ENCODE measurements at places on chromosomes 16 and 17.

DNA sequence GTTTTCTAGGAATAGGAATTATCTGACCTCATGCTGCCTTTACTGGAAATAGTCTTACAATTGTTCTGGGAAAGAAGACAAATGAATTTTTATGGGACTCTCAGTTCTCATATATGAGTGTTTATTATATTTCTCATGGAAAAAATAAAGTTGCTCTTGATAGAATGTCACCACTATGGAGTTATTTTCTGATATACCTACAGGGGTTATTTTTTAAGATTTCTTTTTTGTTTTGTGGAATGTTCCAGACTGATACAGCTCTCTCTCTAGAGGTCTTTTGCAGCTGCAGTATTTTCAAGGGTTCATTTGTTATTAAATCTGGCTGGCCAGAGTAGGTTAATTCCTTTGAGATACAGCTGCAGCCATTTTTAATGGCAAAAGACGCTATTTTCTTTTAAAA is 100.7 kb downstream of the ABCA8 start:
- DNase-seq: no peak

DNA sequence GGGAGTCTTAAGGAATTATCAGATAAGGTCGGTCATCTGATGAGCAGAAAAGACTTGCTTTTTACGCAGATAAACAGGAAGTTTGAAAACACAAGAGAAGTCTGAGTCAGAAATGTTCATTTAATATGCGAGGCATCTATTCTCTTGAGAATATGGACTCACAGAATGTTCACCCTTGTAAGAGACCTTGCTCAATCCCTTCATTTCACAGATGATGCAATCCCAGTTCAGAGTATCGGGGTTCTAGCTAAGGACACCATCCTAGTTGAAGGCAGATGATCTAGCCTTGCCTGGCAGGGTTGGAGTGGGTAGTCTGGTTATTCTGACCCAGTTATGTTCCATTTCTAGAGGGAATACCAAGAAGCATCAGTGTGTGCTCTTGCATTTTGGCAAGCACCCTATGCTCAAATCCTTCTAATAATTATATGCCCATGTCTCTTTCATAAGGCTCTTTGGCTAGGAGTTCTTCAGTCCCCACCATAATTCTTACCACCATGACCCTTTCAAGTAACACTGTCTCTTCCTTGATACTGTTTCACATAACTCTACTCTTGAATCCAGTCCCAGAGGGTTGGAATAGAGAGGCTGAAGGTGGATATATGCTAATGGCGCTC is 42.5 kb downstream of the YPEL2 start:
- DNase-seq: no peak

DNA sequence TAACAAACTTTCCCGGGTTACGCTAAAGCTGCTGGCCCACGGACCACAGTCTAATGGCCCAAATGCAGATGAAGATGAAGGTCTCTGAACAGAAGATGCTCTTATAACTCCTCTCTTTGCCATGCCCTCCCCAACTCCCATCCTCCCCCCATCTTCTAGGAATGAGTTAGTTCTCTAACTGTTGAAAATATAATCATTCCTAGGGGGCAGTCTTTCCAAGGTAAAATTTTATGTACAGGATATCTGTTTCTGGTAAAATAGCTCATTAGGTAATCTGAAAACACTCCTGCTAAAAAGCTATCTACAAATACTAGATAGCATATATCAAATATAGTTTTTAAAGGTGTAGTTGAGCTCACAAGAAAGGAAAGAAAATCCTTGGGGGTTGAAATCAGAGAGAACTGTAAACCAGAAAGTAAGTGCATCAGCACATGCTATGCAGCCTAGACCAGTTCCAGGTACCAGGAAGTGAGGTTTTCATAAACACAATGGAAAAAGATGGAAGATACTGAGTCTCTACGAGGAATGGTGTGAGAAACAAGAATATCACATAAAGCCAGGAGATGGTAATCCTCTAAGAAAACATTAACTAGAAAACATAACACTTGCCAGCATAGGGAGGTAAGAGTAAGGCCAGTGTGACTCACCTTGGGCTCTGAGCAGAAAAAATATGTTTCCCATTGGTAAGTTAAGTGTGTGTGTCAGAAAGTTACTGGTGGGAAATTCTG is 38.1 kb downstream of the CMC2 start:
- no peak for DNase-seq

DNA sequence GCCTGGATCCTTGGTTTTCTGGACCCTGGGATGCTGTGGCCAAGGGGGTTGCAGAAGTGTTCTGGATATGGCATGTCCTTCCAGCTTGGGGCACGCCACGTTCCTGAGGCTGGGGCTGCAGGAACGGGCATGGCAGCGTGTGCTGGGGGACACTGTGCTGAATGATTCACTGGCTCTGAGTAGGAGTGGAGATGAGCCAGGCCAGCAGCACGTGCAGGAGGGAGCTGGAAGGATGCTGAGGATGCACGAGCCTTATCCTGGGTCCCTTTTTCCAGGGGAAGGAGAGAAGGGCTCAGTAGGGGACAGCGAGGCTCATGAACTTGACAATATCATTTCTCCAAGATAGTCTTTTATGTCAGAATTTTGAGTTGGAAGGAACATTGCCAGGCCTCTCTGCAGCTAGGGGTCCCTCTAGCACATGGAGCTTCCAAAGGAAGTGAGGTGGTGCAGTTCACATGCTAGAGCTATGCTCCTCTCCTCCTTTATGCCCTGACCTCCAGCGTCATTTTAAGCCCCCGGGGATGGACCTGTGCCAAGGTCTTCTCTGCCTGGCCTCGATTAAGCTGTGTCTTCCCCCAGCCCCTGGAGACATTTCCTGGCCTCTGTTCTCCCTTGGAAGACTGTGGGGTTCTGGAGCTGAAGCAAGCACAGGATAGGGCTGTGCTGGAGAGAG is 125.9 kb downstream of the OR1D5 start:
- DNase-seq: no peak

GRCh38 chr17:73588891-73589290 is 55.4 kb downstream of the SDK2 start:
- DNase-seq: no peak

DNA sequence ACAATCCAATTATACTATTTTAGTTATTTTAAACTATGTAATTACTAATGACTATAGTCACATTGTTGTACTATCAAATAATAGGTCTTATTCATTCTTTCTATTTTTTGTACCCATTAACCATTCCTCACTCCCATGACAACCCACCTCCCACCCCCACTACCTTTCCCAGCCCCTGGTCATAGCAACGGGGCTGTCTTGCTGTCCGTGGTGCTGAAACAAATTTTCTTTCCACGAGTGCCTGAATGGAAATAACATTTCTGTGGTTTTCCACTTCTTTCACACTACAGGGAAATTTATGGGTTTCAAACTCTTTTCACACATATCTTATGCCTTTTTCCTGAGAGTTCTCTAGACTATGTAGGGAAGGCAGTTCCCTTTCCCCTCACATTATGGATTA is 326.6 kb downstream of the PHKB start:
- DNase-seq: no peak

GRCh38 chr17:37792787-37793186 is 47.9 kb upstream of the HNF1B start:
- DNase-seq: no peak

DNA sequence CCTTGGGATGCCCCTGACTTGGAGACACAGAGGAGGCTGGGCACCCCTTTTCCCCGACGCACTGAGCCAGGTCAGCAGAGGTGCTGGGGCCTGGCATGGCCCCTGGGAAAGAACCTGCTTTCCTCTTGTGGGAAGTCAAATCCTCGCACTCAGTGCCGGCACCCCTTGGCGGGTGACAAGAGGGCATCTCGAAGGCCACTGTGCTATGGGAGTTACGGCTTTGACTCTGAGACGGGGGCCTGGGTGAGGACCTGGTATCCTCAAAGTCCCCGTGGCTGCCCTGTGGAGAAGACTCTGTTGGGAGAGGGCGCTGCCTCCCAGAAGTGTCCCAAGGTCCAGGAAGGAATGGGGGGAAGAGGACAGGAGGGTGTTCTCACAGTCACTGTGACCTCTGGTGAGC is 117.0 kb downstream of the METRNL start:
- DNase-seq: no peak

- DNase-seq: no peak
Observed at GRCh38 chr17:57045868-57046704, 39.0 kb upstream of the AKAP1 start.

GRCh38 chr16:67249178-67250044 is 632 bp downstream of the SLC9A5 start:
- DNase-seq: no peak

GRCh38 chr16:79466111-79466510 is 134.4 kb downstream of the MAF start:
- no peak for DNase-seq

DNA sequence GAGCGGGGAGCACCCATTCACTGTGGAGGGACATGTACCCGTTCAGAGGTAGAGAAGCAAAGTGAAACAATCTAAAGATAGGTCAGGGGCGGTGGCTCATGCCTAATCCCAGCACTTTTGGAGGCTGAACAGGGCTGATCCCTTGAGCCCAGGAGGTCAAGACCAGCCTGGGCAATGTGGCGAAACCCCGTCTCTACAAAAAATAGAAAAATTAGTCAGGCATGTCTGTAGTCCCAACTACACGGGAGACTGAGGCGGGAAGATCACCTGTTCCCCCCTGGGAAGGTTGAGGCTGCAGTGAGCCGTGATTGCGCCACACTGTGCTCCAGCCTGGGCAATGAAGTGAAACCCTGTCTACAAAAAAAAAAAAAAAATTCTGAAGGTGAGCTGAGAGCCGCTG is 21.7 kb downstream of the MYL4 start:
- DNase-seq: no peak

GRCh38 chr17:34484193-34484733 is 95.1 kb upstream of the TMEM132E start:
- DNase-seq: no peak

GRCh38 chr17:33964344-33964979 is 290.6 kb upstream of the CCL2 start:
- no peak for DNase-seq

GRCh38 chr16:66275775-66276428 is 90.6 kb upstream of the CDH5 start:
- no peak for DNase-seq

GRCh38 chr16:77805398-77805797 is 17.0 kb downstream of the VAT1L start:
- no peak for DNase-seq

GRCh38 chr17:36928471-36929345 is 8.6 kb upstream of the LHX1 start:
- DNase-seq: no peak

GRCh38 chr16:52497067-52497816 is 49.7 kb downstream of the TOX3 start:
- no peak for DNase-seq

DNA sequence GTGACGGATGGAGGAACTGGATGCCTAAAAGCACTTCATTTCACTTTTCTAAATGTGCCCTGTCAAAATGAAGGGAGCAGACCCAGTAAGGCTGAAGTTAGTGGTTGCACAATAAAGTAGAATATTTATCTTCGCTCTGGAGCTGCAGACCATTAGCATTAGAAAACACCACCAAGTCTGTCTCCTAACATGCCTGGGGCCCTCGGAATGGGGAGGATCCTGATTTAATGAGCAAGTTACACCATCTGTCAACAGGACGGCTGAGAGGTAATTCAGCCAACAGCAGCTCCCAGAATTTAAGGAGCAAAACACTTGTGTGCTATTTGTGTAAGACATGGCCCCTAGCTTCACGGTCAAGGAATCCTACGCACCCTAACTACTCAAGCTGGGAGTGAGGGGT is 22.3 kb downstream of the CA10 start:
- peak; percentile 85 for DNase-seq

DNA sequence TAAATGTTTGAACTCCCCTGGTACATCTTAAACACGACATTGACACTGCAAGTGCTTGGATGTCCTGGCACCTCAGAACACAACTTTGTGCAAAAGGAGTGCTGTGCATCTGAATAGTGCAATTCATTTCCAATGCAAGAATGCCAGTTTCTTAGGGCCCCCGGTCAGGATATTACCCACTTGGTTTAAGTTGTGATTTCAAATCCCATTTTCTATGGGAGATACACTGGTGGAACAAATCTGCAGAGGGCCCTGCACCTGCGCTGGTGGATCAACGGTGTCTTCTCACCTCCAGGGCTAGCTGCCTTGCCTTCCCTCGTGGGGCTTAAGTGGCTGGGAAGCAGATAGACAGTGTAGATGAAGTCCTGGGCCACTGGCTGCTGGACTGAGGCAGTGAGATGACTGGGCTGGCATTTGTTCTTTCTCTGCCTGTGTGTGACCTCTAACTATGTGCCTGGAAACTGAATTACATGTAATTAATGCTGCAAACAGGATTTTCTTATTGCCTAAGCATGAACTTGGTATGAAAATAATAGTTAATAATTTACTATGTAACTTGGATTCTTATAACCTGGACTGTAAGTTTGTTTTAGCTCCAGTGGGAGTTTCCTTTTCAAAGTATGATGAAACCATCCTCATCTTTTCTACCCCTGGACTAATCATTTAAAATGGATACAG is 20.9 kb downstream of the HAPSTR1 start:
- no peak for DNase-seq

DNA sequence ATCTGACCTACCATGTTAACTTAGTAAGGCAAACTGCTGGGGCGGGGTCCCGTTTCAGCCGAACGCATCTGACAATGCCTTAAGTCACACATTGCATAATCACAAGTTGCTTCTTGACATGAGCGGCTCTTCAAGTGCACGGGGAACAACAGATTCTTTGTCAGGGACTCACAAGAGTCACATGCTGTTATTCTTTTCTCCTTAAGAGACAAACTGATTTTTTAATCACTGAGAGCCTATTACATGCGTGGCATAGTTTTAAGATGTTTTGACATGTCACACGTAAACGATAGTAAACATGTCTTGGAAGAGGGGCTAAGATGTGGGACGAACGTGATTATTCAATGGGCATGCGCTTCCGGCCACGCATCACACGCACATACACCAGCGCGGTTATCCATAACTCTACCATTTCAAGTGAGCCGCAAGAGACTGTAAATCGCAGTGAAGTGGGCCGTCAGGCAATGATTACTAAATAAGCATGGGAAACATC is 63.4 kb downstream of the ADCY9 start:
- DNase-seq: no peak

- DNase-seq: no peak
Observed at GRCh38 chr17:61479493-61480413, 27.5 kb downstream of the TBX4 start.

DNA sequence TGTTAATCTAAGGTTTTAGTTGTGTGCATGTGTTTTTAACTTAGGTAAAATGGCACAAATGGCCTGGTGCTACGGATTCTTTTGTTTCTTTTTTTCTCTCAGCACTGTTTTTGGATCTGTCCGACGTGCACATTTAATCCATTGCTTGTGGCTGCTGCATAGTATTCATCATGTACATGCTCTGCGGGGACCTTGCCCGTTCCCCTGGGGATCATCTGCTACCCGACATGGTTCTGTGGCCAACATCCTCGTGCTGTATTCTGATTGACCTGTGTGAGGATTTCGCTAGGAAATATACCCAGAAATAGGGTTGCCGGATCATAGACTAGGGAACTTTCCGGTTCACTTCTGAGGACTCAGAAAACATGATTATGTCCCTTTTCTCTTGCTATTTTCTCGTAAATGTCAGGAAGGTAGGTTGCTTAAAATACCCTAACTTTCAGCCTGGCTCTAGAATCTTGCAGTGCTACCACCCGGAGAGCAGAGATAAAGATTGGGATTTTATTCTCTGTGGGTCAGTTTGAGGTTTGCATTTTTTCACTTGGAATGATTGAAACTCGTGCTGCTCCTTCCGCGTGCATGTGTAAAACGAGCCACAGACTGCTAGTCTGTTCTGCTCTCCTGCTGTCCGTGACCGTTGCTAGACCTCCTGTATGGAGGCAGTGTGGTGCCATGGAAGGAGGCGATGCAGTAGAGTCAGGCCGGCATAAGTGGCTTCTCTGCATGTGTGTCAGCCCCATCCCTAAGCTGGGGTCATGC is 42.9 kb downstream of the LDHD start:
- DNase-seq: no peak

- no peak for DNase-seq
Observed at GRCh38 chr17:69710926-69711325, 296.4 kb downstream of the MAP2K6 start.
